ENCODE measurements at places on chromosomes 5 and 9. TPM values are rescaled to one million over a fixed set of nuclear protein-coding genes. Genes with fewer than 3 reads are reported as not detected.

- no peak for DNase-seq
Measured at GRCh38 chr9:3762076-3762475, 236.3 kb upstream of the RFX3 start.

DNA sequence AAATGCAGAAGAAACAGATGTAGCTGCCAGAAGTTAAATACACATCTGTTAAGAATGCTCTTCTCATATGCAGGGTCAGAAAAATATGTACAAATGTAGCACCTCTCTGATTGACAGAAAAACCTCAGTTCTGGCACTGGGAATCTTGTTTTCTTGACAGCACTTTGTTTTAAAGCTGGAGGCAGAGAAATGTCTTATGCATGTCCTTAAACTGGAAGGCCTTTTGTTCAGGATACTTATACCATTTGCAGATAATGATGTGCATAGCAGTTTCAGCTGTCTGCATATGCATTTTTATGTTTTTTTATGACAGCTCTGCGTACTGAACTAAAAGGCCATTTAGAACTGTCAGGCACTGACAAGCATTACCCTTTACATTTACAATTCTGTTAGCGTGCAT lies 567.9 kb downstream of the EBF1 start:
- peak; percentile 67 for DNase-seq

MPDZ gene
- 34.9 TPM for polyA plus RNA-seq

- peak; percentile 89 for DNase-seq
Measured at GRCh38 chr5:56816546-56817081, 1.3 kb downstream of the MAP3K1 start.

DBH gene
- polyA plus RNA-seq: 0.87 TPM

DNA sequence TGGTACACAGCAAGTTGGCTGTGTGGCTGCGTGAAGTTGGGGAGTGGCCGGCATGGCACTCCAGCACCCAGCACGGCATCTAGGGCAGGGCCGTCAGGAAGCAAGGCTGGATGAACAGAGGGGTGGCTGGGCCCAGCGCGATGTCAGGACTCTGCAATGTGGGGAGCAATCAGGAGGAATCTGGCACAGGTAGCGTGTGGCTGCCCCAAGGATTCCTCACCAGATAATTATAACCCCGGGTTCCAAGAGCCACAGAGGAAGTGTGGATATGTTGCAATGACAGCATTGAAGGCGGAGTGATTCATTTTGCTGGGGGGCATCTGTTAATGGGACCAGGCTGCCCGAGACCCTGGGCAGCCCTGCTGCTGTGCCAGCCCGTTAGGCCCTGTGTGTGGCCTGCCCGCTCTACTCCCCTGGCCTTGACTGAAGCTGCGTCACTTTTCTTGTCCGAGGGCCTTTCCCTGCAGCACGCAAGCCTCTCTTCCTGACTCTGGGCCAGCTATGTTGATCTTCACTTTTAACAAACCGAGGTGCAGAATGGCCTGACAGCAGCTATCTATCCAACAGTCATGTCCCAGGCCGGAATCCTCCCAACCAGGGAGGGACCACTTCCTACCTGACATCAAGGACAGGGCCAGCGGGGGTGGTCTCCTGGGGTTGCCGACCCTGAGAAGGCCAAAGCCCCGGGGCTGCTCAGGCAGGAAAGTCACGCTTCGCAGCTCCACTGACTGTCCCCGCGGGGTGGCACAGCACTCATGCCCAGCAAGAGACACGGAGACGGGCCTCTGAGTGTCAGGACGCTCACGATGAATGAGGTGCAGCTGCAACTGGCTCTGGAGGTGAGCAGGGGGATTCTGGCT lies 118.0 kb upstream of the PHYKPL start:
- DNase-seq: no peak

DNA sequence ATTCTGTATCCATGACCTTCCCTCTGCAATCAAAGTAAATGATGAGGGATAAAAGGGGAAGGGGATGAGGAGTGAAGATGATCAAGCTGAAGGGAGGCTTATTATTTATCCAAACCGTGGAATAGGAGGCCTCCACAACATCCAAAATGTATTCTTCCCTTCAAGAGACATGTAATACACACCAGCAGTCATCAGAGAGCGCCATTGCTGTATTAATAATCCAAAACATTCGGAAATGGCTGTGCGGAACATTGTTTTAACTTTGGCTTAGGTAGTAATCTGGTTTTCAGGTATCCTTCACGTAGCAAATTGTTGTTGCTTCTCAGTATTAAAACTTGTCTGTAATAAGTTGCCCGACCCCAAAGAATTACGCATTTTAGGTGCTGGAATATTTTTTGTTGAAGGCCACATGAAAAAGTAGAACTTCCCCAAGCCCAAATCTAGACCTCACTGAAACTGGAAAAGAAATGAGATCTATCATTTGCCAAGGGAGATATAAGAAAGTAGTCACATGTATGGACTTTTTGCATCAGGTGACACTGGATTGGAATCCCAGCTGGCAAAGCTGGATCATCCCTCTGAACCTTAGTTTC lies 2.6 kb upstream of the BOD1 start:
- DNase-seq: peak; percentile 75
